ENCODE measurements at places on chromosomes 16 and 17.
A peak's percentile ranks its signal among the peaks of the same experiment; 100 is the strongest.

DNA sequence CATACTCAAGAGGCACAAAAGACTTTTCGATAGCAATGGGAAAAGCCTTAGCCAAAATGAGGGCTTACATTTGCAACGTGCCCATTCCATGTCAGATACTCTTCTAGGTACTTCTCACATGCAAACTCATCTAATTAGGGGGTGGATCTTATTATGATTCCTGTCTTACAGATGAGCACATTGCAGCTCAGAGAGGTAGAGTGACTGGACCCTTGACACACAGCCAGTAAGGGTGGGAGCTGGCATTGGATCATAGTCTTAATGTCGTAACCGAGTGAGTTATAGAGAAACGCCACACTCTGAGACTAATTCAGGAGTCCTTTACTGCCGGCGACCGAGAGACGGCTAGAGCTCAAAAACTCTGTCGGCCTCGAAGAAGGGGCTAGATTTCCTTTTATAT, 78.8 kb upstream of the GRIN2A start:
- no peak for DNase-seq

DNA sequence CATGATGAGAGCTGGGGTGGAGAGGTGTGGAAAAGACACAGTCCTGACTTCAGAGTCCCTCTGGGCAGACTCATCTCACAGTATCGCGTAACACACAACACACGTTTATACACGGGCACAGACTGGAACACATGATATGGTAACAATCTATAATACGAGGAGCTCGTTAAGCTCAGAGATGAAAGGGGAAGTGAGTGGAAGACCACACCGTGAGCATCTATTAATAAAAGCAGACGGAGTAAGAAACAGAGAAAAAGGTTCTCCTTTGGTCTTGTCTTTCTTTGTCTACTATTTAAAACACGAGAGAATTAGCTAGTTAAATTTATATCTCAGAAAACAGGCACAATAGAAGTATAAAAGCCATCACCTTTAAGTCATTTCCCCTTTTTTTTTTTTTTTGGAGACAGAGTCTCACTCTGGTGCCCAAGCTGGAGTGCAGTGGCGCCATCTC, 13.5 kb downstream of the ANKRD11 start:
- no peak for DNase-seq

GRCh38 chr17:14245002-14245401, 8.3 kb upstream of the CDRT15 start:
- no peak for DNase-seq

GRCh38 chr16:74825016-74825415, 50.4 kb upstream of the FA2H start:
- DNase-seq, result no peak

- DNase-seq, result no peak
Observed at GRCh38 chr17:57550016-57550415, 195.1 kb downstream of the CCDC182 start.

- peak; percentile 5 for DNase-seq
Observed at GRCh38 chr17:66098040-66098439, 93.9 kb downstream of the CEP112 start.

GRCh38 chr16:88437367-88437964, 15.6 kb upstream of the ZFPM1 start:
- no peak for DNase-seq

DNA sequence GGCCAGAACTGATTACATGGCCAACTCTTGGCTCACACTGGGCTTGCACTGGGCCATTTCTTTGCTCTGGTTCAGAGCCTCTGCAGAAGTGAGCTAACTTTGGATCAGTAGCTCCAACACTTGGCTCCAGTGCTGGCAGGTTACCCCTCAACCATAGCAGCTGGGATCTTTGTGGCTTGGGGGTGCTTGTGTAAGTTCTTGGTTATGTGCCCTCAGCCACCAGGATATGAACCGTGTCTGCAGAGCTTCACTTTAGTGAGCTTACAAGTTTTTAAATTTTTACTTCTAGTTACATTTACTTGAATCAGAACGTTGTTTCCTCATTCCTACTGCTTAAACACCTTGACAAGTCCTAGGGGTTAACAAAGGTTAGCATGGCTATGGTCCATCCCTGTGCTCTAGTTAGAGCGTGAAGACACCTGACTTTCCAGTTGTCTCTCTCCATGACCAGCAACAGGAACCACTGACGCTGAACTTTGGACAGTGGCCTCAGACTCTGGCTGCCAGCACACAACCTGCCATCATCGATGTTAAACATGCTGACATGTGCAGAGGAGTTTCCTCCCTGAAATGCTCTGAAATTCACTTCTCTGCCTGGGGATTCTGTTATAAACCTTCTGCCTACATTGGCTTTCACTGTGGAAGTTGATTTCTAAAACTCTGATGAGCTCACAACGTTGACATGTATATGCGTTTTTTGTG, 4.1 kb downstream of the PDF start:
- no peak for DNase-seq

- no peak for DNase-seq
Observed at GRCh38 chr17:68591583-68591982, 9.6 kb downstream of the FAM20A start.

DNA sequence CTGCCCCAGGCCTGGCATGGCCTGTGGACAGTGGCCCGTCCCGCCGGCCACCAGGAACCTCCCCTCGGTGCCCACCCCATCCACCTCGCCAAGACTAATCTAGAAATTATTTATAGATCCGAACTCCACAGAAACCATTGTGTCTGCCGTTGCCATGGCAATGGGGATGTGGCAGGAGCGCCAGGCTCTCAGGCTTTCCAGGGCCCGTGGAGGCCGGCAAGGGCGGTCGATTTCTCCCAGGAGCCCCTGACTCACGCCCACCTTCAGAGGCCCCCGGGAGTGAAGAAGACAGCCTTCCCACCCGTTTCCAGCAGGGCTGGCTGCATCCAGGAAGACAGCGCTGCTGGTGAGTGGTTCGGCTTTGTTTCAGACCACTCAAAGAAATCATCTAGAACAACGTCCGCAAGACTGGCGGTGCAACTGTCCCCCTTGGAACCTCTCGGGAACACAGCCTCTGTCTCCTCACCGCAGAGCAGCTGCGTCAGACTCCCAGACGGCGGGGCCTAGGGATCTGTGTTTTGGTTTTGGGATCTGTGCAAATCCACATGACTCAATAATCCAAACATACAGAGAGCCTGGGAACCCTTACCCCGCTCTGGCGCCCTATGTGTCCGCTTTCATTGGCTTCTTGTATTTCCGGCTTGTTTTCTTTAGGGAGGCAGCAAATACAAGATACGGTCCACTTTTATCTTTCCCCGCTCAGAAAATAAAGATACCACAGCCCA, 48.5 kb upstream of the ZCCHC14 start:
- DNase-seq, result no peak

- DNase-seq, result no peak
Observed at GRCh38 chr17:27481327-27481726, 25.1 kb downstream of the KSR1 start.

- DNase-seq, result peak; percentile 10
Observed at GRCh38 chr16:29641561-29641960, 21.5 kb upstream of the SPN start.

GRCh38 chr17:78998311-78999055, 11.1 kb downstream of the CANT1 start:
- no peak for DNase-seq

DNA sequence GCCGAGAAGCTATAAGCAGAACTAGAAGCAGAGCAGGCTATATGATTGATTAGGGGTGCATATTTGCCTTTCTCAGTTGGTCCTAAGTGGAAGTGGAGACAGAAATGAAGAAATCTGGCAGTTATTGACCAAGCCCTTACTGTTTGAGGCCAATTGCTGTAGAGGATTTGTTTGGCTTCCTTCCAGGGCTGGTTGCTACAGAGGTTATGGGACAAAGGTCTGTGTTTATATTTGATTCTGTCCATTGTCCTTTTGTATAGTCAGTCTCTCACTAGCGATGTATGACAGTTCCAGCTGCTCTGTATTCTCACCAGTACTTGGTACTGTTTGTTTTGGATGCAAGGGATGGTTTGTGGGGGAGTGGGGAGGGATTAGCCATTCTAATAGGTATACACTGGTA, 7.3 kb upstream of the ALOX15 start:
- no peak for DNase-seq

DNA sequence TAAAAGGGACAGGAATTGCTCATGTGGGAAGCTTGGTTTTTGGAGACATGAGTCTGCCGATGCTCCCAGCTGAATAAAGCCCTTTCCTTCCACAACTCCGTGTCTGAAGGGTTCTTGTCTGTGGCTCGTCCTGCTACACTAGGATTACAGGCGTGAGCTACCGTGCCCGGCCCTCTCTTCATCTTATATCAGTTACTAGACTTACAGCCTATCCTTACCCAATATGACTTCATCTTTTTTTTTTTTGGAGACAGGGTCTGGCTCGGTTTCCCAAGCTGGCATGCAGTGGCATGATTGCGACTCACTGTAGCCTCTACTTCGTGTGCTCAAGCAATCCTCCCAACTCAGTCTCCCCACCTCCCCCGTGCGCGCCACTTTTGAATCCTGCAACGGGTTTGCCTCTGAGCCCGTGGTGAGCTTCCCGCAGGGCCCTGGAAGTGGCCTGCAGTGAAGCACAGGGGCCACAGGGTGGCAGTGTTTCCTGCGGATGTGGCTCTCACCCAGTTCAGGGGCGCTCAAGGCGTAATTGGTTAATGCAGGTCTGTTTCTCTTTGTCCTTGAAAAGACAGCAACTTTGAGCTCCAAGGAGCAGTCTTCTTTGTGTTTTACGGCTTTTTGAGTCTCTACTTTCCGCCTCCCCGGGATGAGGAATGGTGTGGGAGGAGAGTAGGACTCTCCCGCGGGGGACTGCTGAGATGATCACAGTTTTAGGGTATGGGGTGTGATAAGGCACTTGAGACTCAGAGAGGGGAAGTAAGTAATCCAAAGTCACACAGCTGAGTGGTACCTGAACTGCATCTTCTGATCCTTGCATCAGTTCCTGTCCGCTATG, 22.7 kb upstream of the GPRC5B start:
- peak; percentile 71 for DNase-seq

- no peak for DNase-seq
Observed at GRCh38 chr17:28926366-28926765, 23.5 kb upstream of the DHRS13 start.

- no peak for DNase-seq
Observed at GRCh38 chr17:44741316-44741715, 17.5 kb upstream of the ADAM11 start.

GRCh38 chr17:41636652-41637051, 12.3 kb upstream of the KRT17 start:
- no peak for DNase-seq

- no peak for DNase-seq
Observed at GRCh38 chr17:34347063-34347462, 9.2 kb upstream of the CCL13 start.

GRCh38 chr17:1186923-1187771, 7.4 kb upstream of the ABR start:
- DNase-seq, result peak; percentile 77

DNA sequence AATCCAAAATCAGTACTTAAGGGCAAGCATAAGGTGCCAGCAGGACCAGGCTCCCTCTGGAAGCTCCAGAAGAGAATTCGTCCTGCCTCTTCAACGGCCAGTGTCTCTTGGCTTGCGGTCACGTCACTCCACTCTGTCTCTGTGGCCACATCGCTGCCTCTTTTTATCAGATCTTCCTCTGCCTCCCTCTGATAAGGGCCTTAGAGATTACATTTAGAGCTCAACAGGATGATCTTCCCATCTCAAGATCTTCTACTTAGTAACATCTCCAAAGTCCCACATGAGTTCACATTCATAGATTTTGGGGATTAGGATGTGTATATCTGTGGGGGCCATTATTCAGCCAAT, 16.9 kb downstream of the MPG start:
- DNase-seq, result no peak

- peak; percentile 98 for DNase-seq
Observed at GRCh38 chr17:45293413-45294211, 23.2 kb downstream of the MAP3K14 start.

DNA sequence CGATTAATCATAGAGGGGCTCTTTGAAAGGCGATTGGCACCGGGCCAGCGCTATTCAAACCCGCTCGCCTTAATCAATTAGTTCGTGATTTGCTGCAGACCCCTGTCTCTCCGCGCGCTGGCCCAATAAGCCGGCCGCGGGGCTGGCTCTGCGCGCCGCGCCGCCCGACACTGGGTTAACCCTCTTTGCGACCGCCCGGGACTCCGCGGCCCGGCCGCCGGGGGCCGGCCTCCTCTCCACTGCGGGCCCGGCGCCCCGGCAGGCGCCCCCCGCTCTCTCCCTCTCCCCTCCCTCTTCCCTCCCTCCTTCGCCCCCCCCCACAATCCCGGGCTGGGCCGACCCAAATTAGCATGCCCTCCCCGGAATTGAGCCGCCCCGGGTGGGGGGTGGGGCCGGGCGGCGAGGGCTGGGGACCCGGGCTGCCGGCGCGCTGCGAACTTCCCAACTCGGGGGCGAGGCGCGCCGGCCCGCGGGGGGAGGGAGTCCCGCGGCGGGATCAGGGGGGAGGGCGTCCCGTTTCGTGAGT, 428 bp upstream of the SALL1 start:
- peak; percentile 51 for DNase-seq

DNA sequence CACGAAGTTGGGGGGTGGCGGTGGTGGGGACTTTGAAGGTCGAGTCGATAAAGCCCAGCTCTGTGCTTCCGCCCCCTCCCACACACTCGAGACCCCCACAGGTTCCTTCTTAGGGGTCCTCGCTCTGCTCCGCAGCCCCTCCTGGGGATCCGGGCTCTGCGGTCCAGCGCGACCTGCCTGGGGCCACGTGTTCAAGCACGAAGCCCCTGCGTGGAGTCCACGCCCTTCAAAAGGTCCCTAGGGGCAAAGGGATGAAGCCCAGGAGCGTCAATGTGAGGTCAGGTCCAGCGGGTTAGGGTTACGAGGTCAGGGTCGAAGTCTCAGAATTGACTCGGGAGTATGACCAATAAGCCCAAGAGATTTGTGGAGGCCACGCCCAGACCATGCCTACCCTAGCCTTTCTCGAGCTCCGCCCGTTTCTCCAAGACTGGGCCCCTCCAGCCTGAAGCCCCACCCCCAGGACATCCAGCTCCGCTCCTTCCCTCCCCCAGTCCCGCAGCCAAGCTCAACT, 786 bp upstream of the CACNA1G start:
- peak; percentile 52 for DNase-seq

DNA sequence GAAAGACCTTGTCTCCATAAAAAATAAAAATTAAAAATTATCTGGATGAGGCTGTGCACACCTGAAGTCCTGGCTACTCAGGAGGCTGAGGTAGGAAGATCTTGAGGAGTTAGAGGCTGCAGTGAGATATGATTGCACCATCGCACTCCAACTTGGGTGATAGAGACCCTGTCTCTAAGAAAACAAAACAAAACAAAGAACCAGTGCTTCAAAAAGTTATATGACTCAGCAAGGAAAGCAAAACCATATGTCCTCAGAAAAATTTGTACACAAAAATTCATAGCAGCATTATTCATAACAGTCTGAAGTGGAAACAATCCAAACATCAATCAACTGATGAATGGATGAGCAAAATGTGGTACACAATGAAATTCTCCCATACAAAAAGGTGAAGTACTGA, 48.9 kb downstream of the SLFN5 start:
- no peak for DNase-seq

- DNase-seq, result no peak
Observed at GRCh38 chr17:6092903-6093468, 22.8 kb downstream of the WSCD1 start.

DNA sequence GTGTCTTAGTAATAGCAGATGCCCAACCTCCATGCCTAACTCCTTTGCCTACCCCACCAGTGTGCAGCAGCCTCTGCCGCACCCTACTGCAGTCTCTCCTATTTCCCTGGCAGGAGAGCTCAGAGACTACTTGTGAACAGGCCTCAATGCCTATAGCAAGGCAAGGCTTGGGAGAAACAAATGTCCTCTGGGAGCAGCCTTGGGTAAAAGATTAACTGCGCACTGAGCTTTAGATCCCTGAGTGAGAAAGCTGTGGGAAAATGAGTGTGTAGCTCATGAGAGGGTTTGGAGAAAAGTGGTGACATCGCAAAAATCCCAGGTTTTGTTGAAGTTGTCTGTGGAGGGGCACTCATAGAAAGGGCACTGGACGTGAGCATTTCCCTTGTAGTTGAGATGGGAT, 335.8 kb downstream of the WWOX start:
- DNase-seq, result no peak
